ENCODE measurements at places on chromosomes 1 and 21. TPM values are rescaled to one million over a fixed set of nuclear protein-coding genes. Genes with fewer than 3 reads are reported as not detected.

GRCh38 chr1:85278853-85279314 lies 2.5 kb upstream of the BCL10 start:
- DNase-seq = peak; percentile 72

MYOM3 gene
- 1.9 TPM for total RNA-seq

ZC3H12A gene
- 26.5 TPM for total RNA-seq

DNA sequence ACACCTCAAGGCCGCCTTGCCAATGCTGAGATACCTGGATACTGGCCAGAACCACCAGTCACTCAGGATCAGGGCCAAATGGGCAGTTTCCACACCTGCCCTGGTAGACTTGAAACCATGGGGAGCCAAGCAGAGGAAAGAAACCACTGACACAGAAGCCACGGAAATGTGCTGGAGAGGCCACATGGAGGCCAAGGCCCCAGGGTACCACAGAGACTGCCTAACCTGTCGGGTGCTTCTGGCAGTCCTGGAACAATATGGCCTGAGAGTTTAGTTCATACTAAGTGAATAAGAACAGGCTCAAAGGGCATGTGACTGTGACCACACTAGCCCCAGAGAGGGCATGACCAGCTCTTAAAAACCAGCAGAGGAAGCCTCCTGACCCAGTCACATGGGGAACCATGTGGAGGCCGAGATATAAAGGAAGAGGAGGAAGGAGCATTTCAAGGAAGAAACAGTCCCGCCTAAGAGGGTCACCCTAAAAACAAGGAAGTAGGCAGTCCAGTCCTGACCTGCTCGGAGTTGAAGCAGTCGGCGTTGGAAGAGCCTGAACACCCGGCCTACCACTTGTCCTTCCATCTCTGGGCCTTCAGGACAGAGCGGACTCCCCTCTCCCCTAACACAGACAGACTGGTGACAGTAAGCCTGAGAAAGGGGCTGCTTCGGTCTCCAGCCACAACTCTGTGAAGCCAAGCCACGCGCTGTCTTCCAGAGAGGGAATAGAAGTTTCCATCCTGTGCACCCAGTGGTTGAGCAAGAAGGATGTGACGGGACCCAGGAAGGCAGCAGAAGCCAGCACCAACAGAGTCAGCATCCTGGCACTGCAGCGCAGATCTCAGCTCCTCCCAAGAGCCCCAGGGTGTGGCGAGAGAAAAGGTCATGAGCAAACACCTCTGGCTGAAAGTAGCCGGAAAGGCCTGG lies at the start of gene DENND2D:
TSS of gene DENND2D (minus strand) at position 766 of the 921 bp plus-strand sequence. CDS start at position 579, 187 bp downstream.
- DNase-seq = peak; percentile 88

GRCh38 chr1:164672588-164672987 lies 113.6 kb downstream of the PBX1 start:
- DNase-seq = no peak

LPAR3 gene
- total RNA-seq = 0.10 TPM
